ENCODE measurements at places on chromosomes 11 and 22. TPM values are rescaled to one million over a fixed set of nuclear protein-coding genes. Genes with fewer than 3 reads are reported as not detected.

DNA sequence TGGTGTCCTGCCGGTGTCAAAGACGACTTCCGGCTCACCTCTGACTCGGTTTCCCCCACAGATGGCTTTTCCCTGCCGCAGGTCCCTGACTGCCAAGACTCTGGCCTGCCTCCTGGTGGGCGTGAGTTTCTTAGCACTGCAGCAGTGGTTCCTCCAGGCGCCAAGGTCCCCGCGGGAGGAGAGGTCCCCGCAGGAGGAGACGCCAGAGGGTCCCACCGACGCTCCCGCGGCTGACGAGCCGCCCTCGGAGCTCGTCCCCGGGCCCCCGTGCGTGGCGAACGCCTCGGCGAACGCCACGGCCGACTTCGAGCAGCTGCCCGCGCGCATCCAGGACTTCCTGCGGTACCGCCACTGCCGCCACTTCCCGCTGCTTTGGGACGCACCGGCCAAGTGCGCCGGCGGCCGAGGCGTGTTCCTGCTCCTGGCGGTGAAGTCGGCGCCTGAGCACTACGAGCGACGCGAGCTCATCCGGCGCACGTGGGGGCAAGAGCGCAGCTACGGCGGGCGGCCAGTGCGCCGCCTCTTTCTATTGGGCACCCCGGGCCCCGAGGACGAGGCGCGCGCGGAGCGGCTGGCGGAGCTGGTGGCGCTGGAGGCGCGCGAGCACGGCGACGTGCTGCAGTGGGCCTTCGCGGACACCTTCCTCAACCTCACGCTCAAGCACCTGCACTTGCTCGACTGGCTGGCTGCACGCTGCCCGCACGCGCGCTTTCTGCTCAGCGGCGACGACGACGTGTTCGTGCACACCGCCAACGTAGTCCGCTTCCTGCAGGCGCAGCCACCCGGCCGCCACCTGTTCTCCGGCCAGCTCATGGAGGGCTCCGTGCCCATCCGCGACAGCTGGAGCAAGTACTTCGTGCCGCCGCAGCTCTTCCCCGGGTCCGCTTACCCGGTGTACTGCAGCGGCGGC is 5.5 kb downstream of the B3GNT6 start:
- peak; percentile 43 for DNase-seq

Gene MMP1
- not detected for total RNA-seq

GRCh38 chr11:132821014-132821413 is 711.3 kb downstream of the OPCML start:
- DNase-seq: no peak

DNA sequence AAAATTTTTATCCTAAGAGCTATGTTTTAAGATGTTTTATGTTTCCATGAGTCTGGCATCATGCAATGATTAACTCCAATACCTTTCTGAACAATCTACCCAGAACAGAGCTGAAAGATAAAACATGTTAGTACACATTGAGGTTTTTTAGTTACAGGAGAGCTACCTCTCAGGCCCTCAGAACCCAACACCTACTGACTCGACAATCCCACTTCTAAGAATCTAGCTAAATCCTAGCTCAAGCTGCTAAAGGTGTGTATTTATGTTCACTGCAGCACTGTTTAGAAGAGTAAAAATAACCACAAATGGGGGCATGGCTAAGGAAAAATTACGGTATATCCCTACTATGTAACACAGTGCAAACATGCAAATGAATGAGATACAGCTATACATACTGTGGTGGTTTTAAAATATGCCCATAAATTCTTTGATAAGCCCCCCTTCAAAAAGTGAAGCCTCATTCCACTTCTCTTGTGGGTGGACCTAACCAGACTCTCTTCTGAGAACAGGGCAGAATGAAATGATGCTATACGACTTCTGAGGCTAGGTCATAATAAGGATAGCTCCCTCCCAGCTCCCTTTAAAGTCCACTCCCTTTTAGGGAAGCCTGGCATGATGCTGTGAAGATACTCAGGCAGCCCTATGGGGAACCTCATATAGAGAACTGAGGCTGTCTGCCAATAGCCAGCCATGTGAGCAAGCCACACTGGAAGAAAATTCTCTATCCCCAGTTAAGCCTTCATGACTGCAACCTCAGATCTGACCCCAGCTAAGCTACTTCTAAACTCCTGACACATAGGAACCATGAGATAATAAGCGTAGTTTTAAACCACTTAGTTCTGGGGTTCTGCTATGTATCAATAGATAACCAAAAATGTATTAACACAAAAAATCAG is 29.5 kb downstream of the TMEM123 start:
- no peak for DNase-seq

Gene TCP11L1
- 5.2 TPM for total RNA-seq

GRCh38 chr11:35986947-35987346 is 43.1 kb downstream of the LDLRAD3 start:
- DNase-seq: no peak

Gene KREMEN1
- total RNA-seq: 4.6 TPM

DNA sequence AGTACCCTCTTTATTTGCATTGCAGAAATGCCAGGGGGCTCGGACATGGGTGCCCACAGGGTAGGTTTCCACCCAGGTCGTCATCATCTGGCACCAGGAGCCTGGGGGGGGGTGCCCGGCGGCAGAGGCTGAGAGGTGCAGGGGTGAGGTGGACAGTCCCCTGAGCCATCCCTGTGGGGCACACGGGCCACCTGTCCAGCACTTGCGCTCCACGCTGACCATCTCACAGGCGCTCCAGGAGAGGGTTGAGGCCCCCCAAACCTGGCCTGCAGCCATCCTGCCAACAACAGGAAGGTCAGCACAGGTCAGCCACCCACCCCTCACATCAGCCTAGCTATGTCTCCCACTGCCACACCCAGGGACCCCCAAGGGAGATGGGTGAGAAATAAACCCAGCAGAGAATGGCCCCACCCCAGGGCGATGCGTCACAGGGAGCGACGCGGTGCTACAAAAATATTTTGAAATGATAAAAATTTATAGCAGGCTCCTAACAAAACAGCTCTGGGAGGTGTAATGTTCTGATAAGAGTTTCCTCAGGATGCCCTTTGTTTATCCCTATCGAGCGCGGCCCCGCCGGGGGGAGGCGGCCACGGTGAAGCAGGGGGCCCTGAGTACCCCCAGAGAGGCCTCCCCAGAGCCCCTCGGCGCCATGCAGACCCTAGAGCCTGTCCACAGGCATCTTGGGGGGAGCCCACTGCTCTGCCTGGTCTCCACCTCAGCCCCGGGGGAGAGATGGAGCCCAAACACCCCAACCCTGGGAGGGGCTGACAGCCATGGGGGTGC is 21.0 kb upstream of the GNB1L start:
- no peak for DNase-seq

GRCh38 chr22:40156001-40156516 is 21.7 kb upstream of the TNRC6B start:
- DNase-seq: peak; percentile 72

- DNase-seq: peak; percentile 0
Measured at GRCh38 chr11:65865550-65866172, 5.4 kb downstream of the MUS81 start.

Gene KCNQ1OT1
- total RNA-seq: 3.2 TPM

DNA sequence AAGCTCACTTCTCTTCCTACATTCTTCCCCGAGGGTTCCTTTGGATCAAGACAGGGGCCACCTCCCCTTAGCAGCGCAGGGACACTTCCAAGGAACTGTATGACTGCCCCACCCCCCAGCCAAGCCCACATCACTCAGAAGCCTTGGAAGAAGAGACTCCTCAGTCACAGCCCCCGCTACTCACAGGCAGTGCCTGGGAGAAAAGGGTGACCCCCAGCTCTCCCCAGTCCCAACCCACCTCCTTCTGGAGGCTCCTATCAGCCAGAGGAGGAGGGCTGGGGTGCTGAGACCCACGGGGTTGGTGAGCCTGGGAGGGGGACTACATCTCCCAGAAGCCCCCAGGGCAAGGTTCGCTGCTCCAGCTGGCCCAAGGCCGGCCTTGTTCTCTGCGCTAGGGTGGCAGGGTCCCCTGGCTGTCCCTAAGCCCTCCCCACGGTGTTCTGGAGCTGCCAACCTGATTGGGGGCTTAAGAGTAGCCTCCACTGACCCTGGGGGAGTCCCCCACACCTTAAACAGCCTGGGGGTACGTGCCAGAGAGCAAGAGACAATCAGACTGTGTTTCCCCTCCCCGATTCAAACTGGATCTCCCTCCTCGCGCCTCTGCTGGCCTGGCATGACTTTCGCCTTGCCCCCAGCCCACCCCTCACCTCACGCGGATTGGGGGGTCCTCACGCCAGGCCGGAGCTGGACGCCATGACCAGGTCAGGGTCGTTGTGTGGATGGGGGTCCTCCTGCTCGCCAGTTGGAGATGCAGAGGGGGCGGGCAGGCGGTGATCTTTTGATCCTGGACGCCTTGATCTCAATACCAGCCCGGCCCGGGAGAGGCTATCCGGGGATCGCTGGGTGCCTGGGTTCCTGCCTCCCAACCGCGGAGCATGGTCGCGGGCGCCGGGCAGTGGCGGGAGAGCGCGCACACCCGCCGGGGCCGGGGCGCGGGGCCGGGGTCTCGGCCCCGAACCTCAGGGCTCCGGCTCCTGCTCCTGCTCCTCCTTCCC is 838 bp downstream of the BCL9L start:
- DNase-seq: peak; percentile 71

Gene HBG1
- total RNA-seq: not detected

- DNase-seq: no peak
Measured at GRCh38 chr11:35947437-35947836, 3.6 kb downstream of the LDLRAD3 start.

DNA sequence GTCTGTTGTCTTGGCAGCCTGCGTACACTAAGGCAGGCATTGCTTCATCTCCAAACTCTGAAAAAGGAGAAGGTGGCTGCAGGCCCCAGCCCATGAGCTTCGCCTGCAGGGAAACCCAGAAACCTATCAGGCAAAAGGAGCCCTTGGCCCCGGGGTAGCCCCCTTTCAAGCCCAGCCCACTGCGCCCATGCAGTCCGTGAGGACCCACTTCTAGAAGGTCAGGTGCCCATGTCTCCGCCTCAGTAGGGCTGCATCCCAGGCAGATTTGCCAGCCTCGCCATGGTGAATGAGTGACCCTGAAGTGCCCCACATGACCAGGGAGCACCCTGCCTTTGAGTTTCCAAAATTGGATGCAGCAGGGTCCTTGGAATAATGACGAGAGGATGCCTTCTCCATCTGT is 1158.4 kb downstream of the BRD1 start:
- DNase-seq: no peak

DNA sequence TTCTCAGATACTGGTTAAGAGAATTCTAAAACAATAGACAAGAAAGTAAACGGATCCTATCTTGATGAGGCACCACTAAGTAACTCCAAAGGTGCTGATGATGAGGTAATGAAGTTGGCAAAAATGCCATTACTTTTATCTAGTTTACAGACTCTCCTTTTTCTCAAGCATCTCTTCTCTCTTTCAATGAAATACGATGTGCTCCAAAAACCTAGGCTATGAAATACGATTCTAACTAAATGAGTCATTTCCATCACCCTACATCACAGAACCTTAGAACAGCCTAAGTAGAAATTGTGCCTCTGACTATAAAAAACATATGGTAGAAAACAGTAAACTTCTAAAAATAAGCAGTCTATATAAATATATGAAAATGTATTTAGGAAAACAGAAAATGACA is 58.9 kb upstream of the ARHGAP32 start:
- DNase-seq: no peak

DNA sequence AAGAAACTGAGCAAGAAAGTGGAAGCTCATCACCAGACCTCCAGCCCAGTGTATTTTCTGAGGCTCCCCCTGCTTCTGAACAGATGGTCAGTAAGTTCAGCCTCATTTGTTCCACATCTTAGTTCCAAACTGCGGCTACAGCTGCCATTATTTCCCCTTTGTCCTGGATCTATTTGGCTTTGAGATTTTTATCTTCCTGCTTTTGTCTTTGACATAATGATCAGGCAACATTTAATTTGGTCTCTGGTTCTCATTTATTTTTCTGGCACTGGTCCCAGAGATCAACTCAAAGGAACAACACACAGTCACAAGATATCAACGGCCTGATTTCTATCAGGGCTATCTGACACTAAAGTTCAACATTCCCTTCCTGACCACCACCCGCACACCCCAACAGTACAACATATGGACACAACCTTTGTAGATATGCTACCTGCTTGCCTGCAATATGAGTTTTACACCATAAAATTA is 137.5 kb downstream of the FAM76B start:
- DNase-seq: peak; percentile 14

DNA sequence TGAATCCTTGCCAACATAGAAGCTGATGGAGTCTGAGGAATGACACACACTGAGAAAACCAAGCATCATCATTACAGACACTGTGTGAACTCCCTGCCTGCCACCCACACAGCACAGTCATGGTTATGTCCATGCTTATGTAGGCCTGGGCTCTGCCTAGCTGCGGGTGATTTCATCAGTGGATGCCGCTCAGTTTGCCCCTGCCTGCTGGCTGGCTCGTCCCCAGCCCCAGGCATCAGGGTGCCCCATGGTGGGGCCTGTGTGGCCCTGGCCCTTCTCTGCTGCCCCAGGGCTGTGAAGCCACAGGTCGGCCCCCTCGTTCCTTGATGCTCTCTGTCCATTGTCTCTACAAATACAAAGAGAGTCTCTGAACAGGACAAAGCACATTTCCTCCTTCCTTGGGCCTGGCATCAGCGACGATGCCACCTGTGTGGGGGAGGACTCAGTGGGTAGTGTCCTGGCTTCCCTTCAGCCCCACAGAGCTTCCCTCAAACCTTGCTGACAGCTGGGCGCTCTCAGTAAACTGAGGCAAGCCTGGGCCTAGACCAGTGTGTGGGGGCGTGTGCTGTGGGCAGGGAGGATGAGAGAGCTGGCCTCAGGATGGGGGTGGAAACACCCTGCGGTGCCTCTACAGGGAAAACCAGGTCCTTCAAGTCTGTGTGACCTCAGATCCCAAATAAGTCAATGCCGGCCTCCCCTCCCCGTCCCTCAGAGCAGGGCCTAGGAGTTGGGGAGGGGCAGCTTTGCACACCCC is 20.0 kb upstream of the TUB start:
- no peak for DNase-seq

Gene NXPE1
- not detected for total RNA-seq
